ENCODE measurements at places on chromosomes 3 and 15.

DNA sequence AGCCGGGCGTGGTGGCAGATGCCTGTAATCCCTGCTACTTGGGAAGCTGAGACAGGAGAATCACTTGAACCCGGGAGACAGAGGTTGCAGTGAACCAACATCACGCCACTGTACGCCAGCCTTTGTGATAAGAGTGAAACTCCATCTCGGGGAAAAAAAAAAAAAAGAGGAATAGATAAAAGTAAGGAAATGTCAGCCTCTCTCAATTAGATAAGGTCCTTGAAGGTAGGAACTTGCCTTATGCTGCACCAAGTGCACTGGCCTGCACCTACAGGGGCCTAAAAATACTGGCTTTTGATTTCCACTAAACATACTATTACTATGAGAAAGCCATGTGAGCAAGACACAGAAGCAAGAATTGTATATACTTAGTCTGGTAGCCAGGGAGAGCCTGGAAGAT lies 7.1 kb downstream of the RAF1 start:
- no peak for DNase-seq

DNA sequence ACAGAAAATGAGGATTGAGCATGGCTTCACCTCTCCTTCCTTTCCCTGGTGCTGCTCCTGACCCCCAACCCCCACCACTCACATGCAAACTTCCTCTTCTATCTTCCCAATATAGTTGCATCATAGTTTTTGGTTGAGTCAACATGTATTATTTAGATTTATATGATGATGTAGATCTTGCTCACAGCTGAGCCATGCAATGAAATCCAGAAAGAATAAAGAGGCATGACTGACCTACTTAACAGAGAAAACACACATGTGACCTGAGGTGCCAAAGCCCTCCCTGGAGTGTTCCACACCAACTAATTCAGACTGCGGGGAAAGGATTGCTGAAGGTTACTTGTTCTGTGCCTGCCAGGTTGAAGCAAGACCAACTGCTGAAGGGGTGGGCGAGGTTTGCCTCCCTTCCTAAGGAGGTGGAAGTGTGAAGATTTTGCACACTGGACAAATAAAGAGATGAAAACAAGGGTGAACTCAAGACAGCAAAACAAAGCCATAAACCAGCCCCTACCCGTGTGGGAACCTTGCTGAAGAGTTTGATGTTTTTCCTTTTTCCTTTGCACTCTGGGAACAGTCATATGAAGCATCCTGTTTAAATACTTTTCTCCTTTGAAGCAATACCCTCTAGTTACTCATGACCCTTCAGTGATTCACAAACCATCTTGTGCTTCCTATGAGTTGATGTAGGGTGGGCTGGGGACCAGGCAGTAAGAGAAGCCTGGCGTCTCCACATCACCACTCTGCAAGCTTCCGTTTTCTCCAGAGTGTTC lies 155.2 kb upstream of the UBE2E1 start:
- DNase-seq: no peak

GRCh38 chr15:79218588-79219200 lies 63.8 kb upstream of the ANKRD34C start:
- DNase-seq: no peak

DNA sequence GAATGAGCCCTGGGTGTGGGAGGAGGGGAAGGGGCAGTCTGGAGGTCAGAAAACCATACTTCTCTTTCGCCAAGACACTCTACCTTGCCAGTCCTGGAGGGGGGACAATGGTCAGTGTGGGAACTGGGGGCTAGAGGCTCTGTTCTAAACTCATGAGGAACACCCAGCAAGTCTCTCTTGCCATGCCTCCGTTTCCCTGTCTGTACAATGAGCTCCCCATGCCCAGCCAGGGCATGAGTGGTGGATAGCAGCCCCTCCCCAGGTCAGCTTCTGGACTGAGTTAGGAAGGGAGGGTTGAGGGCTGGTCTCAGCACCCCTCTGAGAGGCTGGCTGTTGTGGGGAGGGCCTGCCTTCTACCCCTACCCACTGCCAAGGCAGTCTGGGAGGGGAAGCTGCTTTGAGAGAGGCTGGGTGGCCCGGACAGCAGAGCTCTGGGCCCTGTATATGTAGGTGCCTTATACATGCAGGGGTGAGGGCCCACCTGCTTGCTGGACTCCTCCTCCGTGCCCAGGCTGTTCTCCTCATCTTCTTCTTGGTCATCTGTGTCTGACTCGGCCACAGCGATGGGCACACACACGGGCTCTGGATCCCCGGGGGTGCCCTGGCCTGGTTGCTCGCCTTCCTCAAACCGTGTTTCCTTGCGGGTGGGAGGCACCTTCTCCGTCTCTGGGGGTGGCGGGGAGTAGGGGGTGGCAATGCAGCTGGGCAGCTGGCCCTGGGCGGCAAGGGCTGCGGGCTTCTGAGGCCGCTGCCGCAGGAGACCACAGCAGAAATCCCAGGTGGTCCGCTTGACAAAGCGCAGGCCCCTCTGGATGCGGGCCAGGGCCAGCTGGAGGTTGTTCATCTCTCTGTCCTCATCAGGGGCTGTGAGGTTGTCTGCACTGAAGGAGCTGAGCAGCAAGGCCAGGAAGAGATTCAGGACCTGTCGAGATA lies 68.8 kb downstream of the SCN5A start:
- DNase-seq: no peak

GRCh38 chr15:91291673-91292072 lies 191.6 kb downstream of the SV2B start:
- DNase-seq: no peak

- no peak for DNase-seq
Observed at GRCh38 chr15:62128916-62129315, 36.2 kb downstream of the C2CD4B start.
